ENCODE measurements at places on chromosomes 5 and 9.

DNA sequence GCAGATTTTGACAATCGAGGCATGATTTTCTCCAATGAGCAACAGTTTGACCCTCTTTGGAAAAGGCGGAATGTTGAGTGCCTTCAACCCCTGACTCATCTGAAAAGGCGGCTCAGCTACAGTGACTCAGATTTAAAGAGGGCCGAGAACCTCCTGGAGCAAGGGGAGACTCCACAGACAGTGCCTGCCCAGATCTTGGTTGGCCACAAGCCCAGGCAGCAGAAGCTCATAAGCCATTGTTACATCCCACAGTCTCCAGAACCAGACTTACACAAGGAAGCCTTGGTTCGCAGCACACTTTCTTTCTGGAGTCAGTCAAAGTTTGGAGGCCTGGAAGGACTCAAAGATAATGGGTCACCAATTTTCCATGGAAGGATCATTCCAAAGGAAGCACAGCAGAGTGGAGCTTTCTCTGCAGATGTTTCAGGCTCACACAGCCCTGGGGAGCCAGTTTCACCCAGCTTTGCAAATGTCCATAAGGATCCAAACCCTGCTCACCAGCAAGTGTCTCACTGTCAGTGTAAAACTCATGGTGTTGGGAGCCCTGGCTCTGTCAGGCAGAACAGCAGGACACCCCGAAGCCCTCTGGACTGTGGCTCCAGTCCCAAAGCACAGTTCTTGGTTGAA is 13.6 kb downstream of the PTPDC1 start:
- DNase-seq = no peak

DNA sequence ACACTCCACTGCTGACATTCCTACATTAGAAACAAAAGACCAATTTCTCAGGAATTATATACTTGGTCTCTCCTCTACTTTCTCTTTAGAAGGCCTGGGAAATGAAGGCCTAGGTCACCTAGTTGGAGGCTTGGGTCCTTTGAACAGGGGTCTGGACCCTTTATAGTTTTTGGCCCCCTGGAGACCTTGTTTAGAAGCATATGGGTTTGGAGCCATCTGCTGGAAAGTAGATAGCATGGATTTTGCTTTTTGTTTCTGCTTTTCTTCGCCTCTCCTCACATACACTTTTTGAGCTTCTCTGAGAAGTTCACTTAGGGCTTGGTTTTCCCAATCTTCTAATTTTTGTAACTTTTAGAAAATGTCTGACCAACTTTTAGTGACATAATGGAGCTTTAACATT is 67.1 kb upstream of the CDK20 start:
- DNase-seq = no peak

DNA sequence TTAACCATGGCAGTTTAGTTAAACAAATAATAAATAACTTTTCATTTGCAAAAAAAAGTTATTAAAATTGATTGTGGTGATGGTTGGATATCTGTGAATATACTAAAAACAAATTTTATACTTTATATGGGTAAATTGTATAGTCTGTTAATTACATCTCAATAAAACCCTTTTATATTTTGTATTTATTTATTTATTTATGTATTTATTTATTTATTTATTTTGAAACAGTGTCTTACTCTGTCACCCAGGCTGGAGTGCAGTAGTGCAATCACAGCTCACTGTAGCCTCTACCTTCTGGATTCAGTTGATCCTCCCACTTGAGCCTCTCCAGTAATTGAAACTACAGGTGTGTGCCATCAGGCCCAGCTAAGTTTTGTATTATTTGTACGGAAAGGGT is 52.4 kb downstream of the OTP start:
- DNase-seq = no peak

- peak; percentile 10 for DNase-seq
Measured at GRCh38 chr9:121299467-121300282, 31.7 kb downstream of the GSN start.

DNA sequence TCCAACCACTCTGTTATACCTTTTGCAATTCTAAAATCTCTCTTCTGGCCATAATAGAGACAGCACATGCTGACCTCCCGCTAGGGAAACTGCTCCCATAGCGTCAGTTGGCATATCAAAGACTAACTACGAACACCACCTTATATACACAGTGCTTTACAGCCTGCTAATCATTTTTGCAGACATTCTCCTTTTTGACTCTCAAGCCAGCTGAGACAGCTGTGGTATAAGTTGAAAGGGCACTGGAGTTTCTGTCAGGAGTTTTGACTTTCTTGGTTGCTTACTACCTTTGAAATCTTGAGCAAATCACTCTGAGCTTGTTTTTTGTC is 160.2 kb upstream of the TBCA start:
- no peak for DNase-seq

GRCh38 chr5:34484216-34484920 is 171.8 kb upstream of the RAI14 start:
- DNase-seq = no peak

- DNase-seq = no peak
Measured at GRCh38 chr5:181237729-181238385, 5.8 kb downstream of the RACK1 start.

DNA sequence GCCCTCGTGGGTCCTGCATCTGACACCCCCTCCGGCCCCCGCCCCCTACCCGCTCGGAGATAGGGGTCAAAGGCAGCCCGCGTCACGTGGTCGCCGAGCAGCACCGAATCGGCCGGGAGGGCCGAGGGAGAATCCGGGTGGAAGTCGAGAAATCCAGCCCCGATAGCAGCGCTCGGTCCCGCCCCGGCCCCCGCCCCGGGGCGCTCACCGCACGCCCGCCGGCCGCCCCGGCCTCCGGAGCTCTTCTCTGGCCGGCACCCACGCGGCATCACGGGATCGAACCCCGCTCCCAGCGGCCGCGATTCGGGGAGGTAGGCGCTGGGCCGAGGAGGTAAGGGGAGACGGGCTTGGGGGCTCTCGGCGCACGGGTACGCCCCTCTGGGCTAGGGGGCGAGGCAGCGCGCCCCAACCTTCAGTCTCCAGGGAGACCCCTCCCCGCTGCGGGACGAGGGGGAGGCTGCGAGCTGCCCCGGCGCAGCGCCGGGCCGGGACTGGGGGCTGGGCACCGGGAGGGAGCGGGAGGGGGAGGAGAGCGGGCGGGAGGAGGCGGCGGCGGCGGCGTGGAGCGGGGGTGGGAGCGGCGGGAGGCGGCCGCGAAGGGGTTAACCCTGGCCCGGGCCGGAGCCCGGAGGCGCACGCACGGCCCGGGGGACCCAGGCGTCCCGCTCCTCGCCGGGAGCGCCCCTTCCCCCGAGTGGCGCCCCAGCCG is 22.1 kb upstream of the NDST1 start:
- DNase-seq = no peak

DNA sequence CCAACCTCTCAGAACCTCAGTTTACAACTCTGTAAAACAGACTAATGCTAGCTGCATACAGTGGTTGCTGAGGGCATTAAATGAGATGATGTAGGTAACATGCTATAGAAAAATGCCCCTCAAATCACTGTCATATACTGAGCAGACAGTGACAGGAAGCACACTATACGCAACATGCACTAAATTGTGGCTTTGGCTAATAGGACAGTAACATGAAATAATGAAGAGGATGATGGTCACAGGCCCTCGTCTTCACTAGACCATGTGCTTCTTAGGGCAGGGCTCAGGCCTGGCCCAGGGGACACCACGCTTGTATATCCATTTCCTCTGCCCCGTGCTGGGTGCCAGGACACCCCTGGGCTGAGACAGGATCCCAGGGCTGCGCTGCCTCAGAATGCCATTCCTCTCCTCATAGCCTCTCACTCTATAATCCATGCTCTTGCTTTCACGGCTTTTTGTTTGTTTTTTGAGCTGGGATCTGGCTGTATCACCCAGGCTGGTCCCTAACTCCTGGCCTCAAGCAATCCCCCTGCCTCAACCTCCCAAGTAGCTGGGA is 18.9 kb downstream of the CSF1R start:
- DNase-seq = no peak

DNA sequence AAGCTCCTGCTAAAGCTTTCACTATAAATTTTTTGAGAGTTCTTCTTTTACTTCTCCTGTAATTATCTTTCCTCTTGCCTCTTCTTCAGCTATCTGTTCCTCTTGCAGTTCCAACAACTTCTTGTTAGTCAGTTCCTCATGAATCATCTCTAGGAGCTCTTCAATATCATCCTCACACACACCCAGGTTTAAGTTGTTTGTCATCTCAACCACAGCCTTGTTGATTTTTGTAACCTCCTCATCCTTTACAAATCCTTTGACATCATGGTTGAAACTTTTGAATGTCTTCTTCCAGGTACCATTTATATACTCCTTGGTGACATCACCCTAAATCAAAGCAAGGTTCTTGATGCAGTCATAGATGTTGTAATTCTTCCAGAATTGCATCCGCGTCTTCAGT is 106.3 kb upstream of the MAMDC2 start:
- DNase-seq = no peak

GRCh38 chr9:7921545-7922197 is 122.1 kb upstream of the DMAC1 start:
- no peak for DNase-seq

GRCh38 chr9:134065612-134066419 is 2.0 kb downstream of the BRD3 start:
- DNase-seq = peak; percentile 77

- DNase-seq = peak; percentile 69
Measured at GRCh38 chr9:126523611-126524111, 90.1 kb upstream of the LMX1B start.

GRCh38 chr9:116236979-116237378 is 83.4 kb downstream of the PAPPA start:
- no peak for DNase-seq

GRCh38 chr5:71482132-71482531 is 26.7 kb downstream of the BDP1 start:
- no peak for DNase-seq

Data from natural killer cell (primary cell).